Dermis microvascular lymphatic vessel endothelial cell (primary cell): ENCODE measurements at places on chromosomes 6 and 20. TPM values are rescaled to one million over a fixed set of nuclear protein-coding genes. Genes with fewer than 3 reads are reported as not detected.

The SYCP2L gene
- not detected in 2 replicates for total RNA-seq

The MAP7 gene
- total RNA-seq: 0.51 and 1.0 TPM in 2 replicates

The LY86 gene
- total RNA-seq: not detected in 2 replicates

The EGFL8 gene
- 0.64 and 2.3 TPM in 2 replicates for total RNA-seq

The PAK5 gene
- total RNA-seq: under 0.01 TPM in 2 replicates

The HEY2 gene
- total RNA-seq: under 0.01 TPM in 1 of 2 replicates, not detected in the other

The ARFGEF3 gene
- total RNA-seq: 1.8 and 2.5 TPM in 2 replicates

The IMPG1 gene
- total RNA-seq: not detected in 2 replicates

The COL9A3 gene
- total RNA-seq: 0.38 and 1.0 TPM in 2 replicates

The SLC35D3 gene
- total RNA-seq: not detected in 2 replicates

The GPR6 gene
- total RNA-seq: not detected in 2 replicates

The NOX3 gene
- total RNA-seq: not detected in 2 replicates

The CALHM6 gene
- 0.90 and 1.0 TPM in 2 replicates for total RNA-seq

The SIRPA gene
- 28.0 and 69.7 TPM in 2 replicates for total RNA-seq

The TFAP2A gene
- not detected in 2 replicates for total RNA-seq

The LRRN4 gene
- total RNA-seq: not detected in 2 replicates

The BMP5 gene
- total RNA-seq: not detected in 2 replicates

The PERP gene
- total RNA-seq: 20.5 and 32.0 TPM in 2 replicates

The TMEM217 gene
- 8.6 and 11.3 TPM in 2 replicates for total RNA-seq

The FABP7 gene
- total RNA-seq: not detected in 2 replicates

The CCM2L gene
- 17.3 and 27.6 TPM in 2 replicates for total RNA-seq

The MARCKS gene
- total RNA-seq: 218 and 247 TPM in 2 replicates

The AURKA gene
- 9.7 and 27.5 TPM in 2 replicates for total RNA-seq

The PHACTR3 gene
- 2.4 and 3.2 TPM in 2 replicates for total RNA-seq

The SERPINB6 gene
- total RNA-seq: 107 and 108 TPM in 2 replicates

The JPH2 gene
- under 0.01 and 0.13 TPM in 2 replicates for total RNA-seq

The CCN2 gene
- total RNA-seq: 178 and 284 TPM in 2 replicates
